ENCODE measurements at places on chromosomes 2 and 18.

DNA sequence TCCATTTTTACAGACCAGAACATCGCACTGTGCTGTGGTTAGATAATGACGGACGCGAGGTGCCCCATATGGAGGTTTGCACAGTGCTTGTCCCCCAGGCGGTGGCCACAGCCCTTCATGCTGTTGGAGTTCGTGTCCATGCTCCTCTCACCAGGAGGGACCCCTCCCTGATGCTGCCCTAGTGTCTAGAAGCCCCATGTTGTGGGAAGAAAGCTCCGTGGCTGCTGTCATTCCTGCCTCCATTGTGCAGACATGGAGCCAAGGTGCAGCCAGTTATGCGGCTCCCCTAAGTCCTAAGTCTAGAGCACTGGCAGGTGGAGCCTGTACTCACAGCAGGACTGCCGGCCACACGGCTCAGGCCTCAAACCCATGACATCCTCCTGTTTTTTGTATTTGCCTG, 464.9 kb downstream of the EIPR1 start:
- DNase-seq, result no peak

DNA sequence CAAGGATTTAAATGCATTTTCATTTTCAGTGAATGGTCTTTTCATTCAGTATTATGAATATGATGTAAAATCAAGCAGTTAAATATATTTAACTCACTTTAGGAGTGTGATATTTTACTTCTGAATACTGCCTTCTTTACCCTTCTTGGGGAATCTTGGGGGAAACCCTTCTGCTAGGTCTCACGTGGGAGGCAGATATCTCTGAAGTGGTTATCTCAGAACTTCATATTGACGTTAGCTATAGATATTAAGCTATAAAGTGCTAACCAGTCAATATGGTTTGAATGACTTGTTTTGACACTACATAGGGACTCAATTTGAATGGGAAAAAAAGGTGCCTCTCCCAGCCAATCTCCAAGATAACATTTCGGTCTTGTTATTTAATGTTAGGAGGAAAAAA, 9.8 kb downstream of the REL start:
- DNase-seq, result no peak

- no peak for DNase-seq
These were observed 132.2 kb upstream of the ITGB6 start for GRCh38 chr2:160332318-160332717.

DNA sequence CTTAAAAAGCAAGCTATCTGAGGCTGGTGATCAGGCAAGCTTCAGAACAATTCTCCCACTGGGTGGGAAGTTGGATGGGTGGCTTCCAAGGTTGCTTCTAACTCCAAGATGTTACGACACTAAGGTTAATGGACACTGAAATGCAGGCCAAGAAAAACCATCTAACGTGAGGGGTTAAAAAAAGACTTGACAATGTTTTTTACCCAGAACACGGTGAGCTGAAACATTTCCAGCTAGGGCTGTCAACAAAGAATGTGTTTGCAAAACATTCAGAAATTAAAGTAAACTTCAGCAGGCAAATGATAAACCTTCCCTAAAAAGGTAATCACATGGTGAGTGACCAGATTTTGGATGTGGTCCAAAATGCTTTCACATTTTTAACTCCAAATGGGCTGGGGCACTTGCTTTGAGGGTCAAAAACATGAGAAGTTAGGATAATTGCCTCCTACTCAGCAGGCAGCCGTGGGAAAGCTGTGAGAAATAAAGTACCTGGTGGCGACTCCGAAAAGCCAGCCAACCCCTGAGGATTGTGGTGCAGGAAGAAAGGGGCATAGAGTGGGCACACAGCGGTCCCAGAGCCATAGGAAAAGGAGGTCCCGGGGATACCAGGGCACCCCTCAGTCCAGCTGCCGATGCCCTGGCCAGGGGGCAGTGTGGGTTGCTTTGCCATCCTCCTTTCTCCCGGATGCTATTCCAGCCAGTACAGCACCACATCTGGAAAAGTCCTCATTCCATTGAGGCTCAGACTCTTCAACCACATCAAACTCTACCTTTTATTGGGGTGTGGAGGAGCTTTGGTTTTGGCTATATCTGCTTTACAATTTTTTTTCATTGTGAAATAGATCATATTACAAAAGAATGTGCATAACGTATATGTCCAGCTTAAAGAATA, 90.0 kb upstream of the ATL2 start:
- no peak for DNase-seq

GRCh38 chr2:1632002-1632348, 112.3 kb downstream of the PXDN start:
- DNase-seq, result no peak

- DNase-seq, result no peak
These were observed 567 bp downstream of the NT5C1B start for GRCh38 chr2:18588802-18589201.

- no peak for DNase-seq
These were observed 52.5 kb upstream of the MCFD2 start for GRCh38 chr2:46967990-46968647.

GRCh38 chr18:44917216-44918141, 236.8 kb downstream of the SETBP1 start:
- DNase-seq, result no peak

DNA sequence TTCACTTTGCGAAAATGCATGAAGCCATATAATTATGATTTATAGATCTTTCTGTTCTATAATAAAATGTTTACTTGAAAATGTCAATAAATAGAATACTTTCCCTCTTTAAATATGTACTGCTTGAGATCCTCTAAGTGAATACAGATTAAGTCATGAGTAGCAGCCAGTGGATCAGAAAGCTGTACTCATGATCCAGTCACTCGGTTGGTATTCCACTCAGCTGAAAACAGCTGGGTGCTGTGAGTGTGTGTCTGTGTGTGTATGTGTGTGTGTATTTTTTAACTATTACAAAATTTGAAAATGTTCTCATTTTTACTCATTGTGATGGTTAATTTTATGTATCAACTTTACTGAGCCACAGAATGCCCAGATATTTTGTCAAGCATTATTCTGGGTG, 141.6 kb upstream of the CYP26B1 start:
- no peak for DNase-seq

DNA sequence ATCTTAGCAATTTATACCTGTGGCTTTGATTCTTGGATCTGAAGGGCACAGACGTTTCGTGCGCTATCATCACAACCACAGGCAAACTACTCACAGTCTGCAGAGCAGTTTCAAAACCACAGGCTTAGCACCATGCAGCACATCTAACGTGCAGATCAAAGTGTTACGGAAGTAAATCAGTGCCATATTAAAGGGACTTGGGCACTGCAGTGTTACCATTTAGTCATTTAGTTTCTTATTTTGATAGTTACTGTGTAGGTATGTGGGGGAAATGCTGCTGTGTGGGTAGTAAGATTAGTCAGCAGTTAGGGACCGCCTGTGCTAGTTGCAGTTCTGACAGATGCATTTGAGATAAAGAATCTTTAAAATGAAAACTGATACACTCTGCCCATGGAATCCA, 384.0 kb downstream of the NBAS start:
- DNase-seq, result peak; percentile 65

GRCh38 chr2:172937884-172938712, 137.5 kb upstream of the MAP3K20 start:
- DNase-seq, result no peak

DNA sequence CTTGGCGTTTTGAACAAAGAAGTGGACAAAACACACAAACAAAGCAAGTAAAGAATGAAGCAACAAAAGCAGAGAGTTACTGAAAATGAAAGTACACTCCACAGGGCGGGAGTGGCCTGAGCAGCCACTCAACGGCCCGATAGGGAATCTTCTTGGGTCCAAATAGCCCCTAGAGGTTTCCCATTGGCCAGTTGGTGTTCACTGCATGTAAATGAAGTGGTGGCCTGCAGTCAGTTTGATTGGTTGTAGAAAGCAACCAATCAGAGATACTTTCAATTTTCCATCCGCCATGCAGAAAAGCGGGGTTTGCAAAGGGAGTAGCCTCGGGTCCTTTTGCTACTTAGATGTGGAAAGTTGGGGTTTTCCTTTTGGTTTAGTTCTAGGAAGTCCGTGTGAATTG, 31.6 kb downstream of the CYBRD1 start:
- no peak for DNase-seq

- no peak for DNase-seq
These were observed 41.9 kb upstream of the C2orf66 start for GRCh38 chr2:196851088-196851487.

- DNase-seq, result no peak
These were observed 255.9 kb upstream of the SPRED2 start for GRCh38 chr2:65688141-65688886.

DNA sequence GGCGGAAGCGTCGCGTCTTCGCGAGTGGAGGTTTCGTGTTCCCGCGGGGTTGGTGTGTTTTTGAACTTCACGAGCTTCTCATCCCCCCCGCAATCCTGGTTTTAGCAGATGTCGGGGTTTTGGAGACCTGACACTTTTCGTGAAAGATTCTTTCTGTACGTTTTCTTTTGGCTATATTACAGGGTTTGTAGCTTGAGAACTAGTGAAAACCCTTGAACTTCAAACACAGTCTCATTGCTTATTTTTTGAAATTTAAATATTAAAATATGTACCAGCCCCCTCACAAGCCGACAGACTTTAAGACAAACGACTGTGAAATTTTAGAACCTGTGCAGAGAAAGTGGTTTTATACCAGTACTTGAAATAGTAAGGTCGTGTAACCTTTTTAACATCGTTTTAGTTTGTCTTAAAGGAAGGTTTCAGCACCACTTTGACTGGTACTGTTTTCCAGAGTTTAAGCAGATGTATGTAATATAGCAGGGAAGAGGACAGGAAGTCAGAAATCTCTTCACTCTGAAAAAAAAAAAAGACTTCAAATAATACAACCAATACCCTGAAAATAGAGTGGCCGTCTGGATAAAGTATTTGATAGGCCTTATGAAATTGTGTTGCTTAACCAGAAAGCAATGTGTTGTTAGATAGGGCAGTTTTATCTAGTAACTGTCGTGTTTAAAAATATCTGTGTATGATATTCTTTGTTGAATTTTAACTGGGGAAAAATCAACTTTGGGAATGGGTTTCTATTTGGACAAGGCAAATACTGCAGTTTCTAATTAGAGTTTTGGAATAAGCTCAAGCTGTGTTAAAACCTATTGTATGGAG, 1.4 kb downstream of the SPATS2L start:
- DNase-seq, result no peak

- no peak for DNase-seq
These were observed 1.7 kb upstream of the SMAD4 start for GRCh38 chr18:51028201-51028805.

- no peak for DNase-seq
These were observed 221.2 kb downstream of the TGIF1 start for GRCh38 chr18:3671176-3671575.

- no peak for DNase-seq
These were observed 77.1 kb upstream of the SEC11C start for GRCh38 chr18:59062643-59063006.

DNA sequence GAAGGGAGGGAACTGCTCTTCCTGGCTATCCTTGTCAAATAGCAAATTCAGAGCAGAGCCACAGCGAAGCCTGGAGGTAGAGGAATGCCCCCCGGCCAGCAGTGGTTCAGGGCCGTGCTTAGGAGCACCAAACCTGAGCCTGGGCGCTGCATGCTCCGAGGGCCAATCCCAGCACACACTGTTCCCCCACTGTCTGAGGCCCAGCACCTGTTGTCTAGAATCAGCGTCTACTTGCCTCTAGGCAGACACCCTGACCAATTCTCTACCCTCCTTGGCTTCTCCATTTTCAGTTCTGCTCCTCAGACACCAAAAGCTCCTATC, 177.6 kb upstream of the PKDCC start:
- DNase-seq, result no peak

GRCh38 chr2:71804281-71804751, 343.3 kb downstream of the CYP26B1 start:
- no peak for DNase-seq

GRCh38 chr18:74587441-74587840, 10.2 kb upstream of the ZNF407 start:
- no peak for DNase-seq

GRCh38 chr18:41146301-41146700, 808.7 kb upstream of the PIK3C3 start:
- DNase-seq, result no peak

GRCh38 chr2:118489712-118490299, 357.6 kb downstream of the EN1 start:
- DNase-seq, result no peak

DNA sequence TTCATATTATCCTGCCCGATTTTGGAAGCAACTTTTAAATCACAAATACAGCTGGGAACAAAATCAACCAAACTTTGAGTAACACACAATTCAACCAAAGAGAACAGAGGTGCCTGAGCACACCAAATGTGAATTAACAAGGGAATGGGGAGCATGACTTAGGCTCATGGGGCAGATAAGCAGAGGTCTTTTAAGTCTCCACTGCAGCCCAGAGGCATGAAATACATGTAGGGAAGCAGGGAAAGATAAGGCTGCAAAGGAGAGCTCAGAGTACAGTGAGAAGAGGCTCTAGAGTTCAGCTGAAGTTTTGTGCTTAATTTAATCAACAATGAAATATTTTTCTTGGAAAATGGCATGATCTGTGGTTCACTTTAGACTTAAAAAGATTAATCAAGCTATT, 49.0 kb downstream of the CYTIP start:
- no peak for DNase-seq

GRCh38 chr2:8103085-8103708, 578.7 kb upstream of the ID2 start:
- no peak for DNase-seq

DNA sequence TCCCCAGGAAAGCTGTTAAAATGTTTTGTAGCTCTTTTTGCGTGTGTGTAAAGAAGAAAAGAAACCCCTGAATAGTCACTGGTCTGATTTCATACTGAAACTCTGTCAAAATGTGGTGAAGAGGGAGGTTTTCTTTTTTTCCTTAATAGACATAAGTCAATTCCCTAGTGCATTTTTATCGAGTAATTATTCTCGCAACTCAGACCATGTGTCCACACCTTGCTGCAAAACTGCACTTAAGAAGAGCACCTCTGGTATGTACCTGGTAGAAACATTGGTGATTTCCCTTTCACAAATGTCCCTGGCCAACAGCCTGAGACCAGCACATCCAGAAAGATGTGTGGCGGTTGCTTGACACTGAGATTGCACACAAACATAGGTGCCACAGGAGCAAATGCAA, 159.9 kb downstream of the ZNF521 start:
- no peak for DNase-seq
